Activated T-helper 2 cell treated with anti-CD3 and anti-CD28 coated beads, Interferon-gamma antibody, Interleukin-2, Interleukin-4, amounts not matched to agents 10 μg/mL and 5 μg/mL and 100 μg/mL, durations not matched to agents 14 hours and 24 hours and 36 hours (primary cell): ENCODE measurements at places on chromosomes 7 and 10. TPM values are rescaled to one million over a fixed set of nuclear protein-coding genes. Genes with fewer than 3 reads are reported as not detected.

TRIM74 gene
- 0.43 and 0.69 TPM in 2 replicates for total RNA-seq

SDHAF3 gene
- total RNA-seq: 23.7 and 26.9 TPM in 2 replicates

ENKUR gene
- not detected in 2 replicates for total RNA-seq

GPNMB gene
- 0.59 and 1.4 TPM in 2 replicates for total RNA-seq

ANXA8L1 gene
- total RNA-seq: not detected in 2 replicates

DNA sequence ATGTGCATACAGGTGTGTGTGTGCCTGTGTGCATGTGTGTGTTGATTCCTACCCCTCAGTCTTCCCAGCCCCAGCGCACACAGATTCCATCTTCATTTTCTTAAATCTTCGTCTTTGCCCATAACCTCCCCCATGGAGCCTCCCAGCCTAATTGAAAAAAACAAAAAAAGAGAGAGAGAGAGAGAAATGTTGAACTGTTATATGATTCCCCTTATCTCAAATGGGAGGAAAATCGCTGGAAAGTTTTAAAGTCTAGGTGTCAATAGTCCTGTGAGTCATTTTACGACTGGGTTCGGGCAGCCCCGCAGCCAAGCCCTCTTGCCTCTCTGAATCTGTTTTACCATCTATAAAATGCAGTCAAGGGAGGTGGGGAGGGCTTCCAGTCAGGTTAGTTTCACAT lies 60.9 kb downstream of the SPOCK2 start:
- DNase-seq: no peak

DNA sequence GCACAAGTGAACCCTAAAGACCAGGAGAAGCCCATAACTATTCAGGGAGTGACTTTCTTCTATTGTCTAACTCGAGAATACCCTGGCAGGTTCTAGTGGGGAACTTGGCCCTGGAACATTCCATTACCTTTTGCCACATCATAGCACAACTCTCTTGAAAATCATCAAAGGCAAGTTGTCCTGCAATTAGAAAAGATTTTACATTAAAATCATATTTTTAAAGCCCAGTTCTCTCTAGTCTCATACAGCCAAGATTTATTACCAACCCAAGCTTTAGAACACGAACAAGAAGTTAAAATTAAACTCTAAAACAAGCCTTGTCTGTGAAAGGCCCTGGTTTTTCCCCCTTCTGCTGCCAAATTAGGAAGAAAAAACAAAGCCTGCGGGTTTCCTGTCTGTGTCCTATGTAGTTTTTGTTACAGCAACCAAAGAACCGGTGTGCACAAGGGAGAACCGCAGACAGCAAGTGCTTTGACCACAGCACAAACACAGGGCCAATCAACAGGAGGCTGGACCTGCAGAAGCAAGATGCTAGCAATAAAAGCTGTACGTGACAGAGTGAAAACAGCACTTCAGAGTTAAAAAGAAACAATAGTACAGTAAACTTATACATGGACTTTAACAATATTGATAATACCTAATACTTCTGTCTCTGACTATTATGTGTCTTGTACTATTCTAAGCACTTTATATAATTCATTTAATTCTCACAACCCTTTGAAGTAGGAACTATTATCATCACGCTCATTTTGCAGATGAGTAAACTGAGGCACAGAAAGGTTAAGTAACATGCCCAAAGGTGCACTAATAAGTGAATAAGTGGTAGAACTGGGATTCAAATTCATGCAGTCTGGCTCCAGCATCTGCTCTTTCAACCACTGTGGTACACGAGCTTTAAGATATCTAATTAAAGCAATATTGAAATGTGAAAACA lies 65.8 kb downstream of the STK17A start:
- DNase-seq: peak; percentile 70

- no peak for DNase-seq
These were observed 14.9 kb downstream of the OR9A2 start for GRCh38 chr7:143012001-143012400.

GRCh38 chr7:138257459-138258196 lies 181.4 kb downstream of the AKR1D1 start:
- DNase-seq: no peak

- DNase-seq: no peak
These were observed 345 bp downstream of the COBL start for GRCh38 chr7:51316262-51316665.

- no peak for DNase-seq
These were observed 102.9 kb upstream of the FERD3L start for GRCh38 chr7:19248115-19248514.

DNA sequence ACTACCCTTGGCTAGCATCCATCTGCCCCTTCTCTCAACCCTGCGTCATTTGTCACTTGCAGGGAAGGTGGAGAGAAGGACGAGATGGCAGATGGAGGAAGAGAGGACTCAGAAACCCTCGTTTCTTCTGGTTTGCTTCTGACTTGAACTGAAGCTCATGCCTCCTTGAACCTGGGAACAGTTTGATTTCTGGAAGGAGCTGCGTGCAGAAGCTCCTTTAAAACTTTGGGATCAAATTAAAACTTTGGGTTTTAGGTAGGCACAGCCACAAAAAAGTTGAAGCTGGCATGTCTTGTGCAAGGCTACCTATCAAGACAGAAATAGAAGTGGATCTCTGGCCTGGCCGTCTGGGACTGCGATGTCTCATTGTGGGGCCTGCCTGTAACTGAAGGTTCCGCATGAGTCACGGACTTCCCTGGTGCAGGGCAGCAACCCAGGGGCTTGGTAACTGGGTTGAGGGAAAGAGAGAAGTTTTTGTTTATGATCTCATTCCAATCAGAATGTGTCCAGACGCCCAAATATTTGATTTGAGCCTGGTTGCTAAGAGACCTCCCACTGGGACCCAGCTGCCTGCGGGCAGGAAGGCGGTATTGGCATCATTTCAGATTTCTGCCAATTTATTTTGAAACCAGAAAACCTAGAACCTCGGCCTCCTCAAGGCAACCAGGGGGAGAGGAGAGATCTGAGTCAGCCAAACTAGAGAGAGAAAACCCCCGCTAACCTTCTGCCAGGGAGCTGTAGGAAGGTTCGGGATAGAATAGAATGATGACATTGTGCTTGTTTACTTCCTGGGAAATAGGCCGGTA lies 15.8 kb upstream of the CAMK1D start:
- DNase-seq: no peak
